ENCODE measurements at places on chromosomes 4 and X. TPM values are rescaled to one million over a fixed set of nuclear protein-coding genes. Genes with fewer than 3 reads are reported as not detected.

DNA sequence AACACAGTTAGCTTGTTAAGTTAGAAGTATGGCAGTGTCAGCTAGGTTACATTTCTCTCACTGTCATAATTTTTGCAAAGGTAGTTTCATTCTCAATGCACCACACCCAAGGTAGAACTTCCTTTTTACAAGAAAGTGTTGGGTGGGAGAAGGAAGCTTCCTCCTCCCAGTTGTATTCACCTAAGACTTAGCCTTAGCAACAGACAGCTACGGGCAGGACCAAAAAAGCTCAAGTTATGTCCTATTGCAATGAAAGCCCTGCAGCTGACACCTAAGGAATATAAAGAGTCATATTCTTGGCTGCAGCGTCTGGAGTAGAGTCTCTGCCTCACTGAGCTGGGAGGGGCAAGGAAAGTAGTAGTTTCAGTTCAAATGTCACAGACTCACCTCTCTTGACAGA lies 25.1 kb upstream of the PRDM8 start:
- peak; percentile 78 for DNase-seq

DNA sequence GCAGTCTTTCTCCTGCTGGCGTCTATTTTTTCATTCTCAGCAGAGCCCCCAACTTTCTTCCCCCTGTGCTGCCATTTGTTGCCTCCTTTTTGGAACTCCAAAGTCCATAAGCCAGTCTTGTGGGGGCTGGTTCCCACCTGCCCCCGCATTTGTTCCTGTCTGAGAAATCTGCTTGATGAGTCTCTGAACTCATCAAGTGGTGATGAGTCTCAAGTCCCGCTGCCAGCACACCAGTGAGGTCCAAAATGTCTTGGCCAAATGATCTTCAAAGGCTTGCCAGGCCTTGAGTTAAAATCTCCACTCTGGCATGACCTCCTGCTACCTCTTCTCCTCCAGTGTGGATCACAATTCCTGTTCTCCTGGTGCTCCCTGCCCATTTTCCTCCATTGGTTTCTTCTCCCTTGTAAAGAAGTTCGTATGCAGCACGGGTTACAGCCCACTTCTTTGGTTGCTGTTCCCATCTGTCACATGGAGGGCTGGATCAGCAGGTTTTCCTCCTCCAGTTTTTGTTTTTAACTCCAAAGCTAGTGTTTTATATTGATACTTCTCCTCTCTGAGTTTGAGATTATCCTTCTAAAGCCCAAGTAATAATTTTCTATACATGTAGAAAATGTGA lies 72.7 kb upstream of the LIMCH1 start:
- no peak for DNase-seq

DNA sequence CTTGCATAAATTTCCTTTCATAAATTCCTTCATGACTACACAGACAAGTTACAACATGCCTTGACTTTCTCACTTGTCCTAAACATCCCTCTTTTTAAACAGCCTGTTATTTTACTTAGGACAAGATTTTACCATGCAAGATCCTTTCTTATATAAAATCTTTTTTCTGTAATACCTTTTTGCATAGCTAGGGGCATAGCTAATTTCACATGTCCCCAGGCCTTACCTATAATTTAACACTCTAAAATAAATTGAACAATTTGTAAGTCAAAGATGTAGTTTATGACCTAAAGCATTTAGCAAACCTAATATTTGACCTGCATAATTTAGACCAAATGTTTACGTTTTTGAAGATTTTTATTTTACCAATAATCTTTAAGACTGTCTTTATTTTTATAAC lies 396.3 kb upstream of the FSTL5 start:
- DNase-seq, result no peak

The THAP9 gene
- 3.7 TPM for total RNA-seq

The SHISA3 gene
- total RNA-seq, result 0.23 TPM

The SYNPO2 gene
- total RNA-seq, result 0.14 TPM

The CENPU gene
- 75.5 TPM for total RNA-seq

Data from activated CD4-positive, alpha-beta T cell treated with anti-CD3 and anti-CD28 coated beads, Interleukin-2, amount 10 ng/mL, durations not matched to agents 24 days and 14 days (primary cell).